Activated naive CD4-positive, alpha-beta T cell (primary cell): ENCODE measurements at places on chromosomes 1 and 21.
A peak's percentile ranks its signal among the peaks of the same experiment; 100 is the strongest.

DNA sequence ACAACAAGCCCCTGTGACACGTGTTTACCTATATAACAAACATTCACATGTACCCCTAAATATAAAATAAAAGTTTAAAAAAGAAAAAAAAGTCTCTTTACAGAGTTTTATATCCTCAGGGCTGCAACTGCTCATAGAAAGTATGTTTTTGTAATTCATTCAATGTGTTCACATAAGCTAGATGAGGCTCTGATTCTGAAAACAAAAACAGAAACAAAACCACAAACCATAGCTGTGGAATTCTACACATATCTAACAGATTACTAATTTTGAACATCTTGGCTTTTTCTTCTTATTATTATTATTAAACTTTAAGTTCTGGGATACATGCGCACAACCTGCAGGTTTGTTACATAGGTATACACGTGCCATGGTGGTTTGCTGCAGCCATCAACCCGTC is 579.6 kb upstream of the ZRANB2 start:
- DNase-seq = no peak

DNA sequence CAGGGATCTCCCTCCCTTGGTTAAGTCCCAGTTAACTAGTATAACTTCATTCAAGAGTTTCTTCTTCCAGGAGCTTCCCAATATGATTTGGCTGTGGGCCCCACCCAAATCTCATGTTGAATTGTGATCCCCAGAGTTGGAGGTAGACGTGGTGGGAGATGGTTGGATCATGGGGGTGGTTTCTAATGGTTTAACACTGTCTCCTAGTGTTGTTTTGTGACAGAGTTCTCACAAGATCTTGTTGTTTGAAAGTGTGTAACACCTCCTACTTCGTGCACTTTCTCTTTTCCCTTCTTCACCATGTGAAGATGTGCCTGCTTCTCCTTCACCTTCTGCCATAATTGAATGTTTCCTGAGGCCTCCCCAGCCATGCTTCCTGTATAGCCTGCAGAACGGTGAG is 251.8 kb upstream of the FGGY start:
- no peak for DNase-seq

DNA sequence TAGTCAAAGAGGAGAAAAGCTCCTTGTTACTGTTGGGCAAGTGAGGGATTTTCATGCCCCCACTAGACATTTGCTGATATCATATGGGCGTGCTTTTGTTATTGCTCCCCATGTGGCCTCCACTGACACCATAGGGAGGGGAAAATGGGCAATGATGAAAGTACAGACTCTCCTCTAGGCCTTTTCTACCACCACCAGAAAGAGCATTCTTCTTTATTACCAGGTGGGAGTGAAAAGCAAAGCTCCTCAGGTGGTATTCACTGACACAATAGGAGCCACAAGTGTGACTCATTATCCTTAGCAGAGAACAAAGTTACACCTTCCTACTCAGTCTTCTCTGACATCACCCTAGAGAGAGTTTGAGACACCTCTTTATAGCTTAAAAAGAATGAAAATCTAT is 667.1 kb downstream of the LTN1 start:
- DNase-seq = no peak

DNA sequence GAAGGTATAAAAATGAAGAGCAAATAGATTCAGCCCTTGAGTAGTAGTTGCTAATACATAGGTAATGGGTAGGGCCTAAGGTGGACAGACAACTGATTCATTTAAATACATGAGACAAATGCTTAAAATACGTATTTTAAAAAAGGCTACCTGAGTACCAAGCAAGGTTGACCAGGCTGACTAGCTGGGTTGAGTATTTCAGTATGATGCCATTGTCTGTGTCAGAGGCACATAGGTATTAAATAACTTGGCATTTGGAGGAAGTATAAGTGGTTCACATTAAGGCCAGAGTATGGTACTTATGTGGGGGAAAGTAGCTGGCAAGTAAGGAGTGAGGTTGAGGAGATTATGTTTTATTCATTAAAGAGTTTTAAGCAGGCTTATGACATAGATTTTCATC is 19.4 kb downstream of the NEK7 start:
- no peak for DNase-seq

GRCh38 chr1:150164224-150164623 is 14.5 kb downstream of the PLEKHO1 start:
- DNase-seq = no peak

DNA sequence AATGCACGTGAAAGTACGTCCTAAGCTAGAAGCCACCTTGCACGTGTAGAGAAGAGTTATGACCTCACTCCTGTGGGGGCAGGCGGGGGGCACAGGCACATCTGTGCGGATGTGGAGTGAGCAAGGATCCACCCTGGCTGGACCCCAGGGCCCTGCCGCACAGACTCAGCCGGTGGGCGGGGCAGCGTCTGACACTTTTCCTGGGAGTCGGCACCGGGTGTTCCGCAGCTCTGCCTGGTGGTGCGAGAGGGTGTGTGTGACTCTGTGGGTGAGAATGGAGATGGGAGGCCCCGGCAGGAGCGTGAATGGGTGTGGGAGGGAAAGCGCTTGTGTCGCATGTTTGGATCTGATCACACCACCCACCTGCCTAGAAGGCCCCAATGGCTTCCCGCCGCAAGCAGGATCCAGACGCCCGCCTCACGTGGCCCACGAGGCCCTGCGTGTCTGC is 29.5 kb downstream of the RAP1GAP start:
- DNase-seq = no peak

- DNase-seq = no peak
Observed at GRCh38 chr1:162251102-162251501, 125.6 kb downstream of the SPATA46 start.

DNA sequence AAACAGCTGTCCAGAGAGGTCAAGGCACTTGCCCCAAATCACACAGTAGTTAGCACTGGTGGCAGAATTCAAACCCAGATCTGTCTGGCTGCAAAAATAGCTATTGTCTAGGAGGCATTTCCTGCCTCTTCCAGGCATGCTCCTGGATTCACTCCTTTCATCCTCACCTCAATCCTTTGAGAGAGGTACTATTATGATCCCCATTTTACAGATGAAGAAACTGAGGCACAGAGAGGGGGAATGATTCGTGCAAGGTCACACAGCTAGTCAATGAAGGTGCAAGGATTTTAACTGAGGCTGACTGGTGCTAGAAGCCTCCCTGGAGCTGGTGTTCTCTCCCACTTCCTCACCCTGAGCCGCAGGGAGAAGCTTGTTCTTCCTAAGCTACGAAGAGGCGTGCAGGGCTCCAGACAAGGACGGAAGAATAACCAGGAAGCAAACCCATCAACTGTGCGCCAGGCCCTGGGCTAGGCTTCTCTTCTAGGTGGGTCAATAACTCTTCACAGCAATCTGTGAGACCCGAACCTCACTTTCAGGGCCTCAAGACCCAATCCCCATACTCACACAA is 631 bp upstream of the LAPTM5 start:
- no peak for DNase-seq

GRCh38 chr1:9626201-9626608 is 25.3 kb upstream of the PIK3CD start:
- DNase-seq = no peak

DNA sequence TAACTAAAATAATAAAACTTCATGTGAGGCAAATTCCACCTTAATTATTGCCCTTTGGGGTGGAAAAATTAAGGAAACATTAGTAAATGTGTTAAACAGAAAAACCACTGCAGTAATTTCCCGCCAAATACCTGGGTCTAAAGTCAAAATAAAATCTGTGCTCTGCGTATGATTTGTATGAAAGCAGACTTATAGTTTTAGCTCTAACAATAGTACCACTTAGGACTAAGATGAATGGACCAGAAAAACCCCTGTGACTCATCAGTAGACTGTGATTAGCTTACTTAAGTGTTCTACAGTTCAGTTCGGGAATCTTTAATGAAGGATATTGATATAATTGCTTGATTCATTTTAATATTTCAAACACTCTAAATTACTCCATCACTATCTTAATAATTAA is 23.3 kb upstream of the C1orf105 start:
- DNase-seq = no peak

- no peak for DNase-seq
Observed at GRCh38 chr1:232627645-232628334, 2.1 kb downstream of the SIPA1L2 start.

GRCh38 chr1:230191855-230192254 is 124.8 kb downstream of the GALNT2 start:
- no peak for DNase-seq

DNA sequence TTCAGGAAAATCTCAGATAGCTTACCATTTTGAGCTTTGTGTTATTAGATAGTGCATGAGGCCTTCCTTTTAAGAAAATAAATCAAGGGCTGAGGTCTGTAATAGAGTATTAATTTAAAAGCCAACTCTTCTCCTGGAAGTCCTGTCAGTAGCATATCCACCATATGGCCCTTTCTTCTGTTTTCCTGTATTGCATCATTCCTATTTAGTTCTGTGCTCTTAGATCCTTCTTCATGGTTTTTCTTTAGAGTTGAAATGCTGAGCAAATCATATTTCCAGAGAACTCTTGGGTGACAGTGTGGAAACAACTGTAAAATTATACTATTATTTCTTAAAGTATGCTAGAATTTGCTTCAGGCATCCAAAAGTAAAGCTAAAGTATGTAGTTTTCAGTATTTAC is 91.7 kb downstream of the TTC3 start:
- DNase-seq = no peak

- no peak for DNase-seq
Observed at GRCh38 chr1:177256153-177257075, 85.7 kb downstream of the BRINP2 start.

DNA sequence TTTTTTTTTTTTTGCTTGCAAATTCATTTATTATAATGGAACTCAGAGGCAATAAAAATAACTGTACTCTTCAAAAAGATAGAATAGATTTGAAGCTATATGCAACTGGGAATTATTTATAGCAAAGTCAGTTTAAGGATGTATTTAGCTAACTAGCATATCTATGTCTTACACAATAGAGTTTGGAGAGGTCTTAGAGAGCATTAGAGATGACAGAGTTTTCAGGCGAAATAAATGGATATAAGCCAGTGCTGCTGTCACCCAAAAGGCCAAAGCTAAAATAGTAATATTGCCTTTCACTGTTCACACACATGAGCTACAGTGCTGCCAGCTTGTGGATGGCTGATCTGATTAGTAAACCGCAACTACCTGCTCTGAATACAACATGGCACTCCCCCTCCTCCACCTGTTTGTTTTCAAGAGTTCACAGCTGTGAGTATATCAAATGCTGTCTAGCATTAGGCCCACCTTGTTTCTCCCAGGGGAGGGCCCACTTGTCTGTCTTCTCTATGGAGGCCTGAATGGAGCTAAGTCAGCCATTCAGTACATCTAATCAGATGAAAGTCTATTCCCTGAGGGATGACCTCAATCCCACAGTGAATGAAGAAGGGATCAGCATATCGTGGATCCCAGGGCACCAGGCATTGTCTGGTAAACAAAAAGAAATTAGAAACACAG is 25.2 kb upstream of the SSX2IP start:
- no peak for DNase-seq

GRCh38 chr1:22418933-22419382 is 32.7 kb upstream of the ZBTB40 start:
- no peak for DNase-seq

DNA sequence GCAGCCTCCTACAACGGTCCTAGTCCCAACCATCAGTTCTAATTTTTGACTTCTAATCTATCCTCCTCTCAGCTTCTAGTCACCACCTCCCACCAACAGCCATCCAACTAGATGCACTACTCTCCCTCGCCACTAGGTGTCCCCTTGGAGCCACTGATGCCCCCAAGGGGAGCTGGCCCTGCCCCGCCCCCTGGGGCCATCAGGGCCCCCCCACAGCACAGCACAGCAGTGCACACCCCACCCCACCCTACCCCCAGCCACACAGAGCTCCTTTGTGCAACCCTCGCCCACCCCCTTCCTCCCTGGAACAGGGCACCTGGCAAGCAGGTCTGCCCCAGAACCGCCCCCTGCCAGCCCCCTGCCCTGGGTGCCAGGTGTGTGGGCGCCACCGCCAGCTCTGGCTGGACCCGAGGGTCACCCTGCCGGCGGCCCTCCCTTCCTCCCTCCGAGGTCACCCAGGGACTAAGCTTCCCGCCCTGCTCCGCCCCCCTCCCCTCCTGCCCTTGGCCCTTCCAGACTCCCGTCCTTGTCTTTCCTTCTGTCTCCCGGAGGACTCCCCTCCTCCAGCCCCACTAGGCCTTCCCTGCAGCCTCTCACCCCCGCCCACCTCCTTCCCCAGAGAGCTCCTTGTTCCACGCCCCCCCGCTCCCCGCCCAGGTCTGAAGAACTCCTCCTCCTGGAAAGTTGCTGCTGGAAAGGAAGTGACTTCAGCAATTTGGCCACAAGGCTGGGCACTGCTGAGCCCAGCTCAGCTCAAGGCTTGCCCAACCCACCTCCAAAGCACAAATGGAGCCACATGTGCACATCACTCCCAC is 47.0 kb downstream of the AHDC1 start:
- peak; percentile 63 for DNase-seq

GRCh38 chr1:31505911-31506497 is 70.3 kb upstream of the TINAGL1 start:
- DNase-seq = no peak

DNA sequence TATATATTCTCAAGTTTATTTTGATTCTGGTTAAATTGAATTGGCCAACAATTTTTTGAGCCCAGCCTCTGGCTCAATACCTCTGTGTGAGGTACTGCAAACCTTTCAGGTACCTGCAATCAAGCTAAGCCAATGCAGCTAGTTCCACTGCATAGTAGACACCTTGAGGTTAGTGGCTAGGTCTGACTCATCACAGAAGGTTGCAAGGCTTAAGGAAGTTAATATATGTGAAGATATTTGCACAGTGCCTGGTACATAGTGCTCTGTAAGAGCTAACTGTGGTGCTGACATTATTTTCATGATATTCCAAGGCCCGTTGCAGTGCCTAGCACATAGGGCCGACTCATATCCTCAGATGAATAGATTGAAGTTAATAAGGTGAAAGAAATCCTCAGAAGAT is 330.5 kb upstream of the KAZN start:
- DNase-seq = no peak
